ENCODE measurements at places on chromosomes 12 and 14.
A peak's percentile ranks its signal among the peaks of the same experiment; 100 is the strongest.

DNA sequence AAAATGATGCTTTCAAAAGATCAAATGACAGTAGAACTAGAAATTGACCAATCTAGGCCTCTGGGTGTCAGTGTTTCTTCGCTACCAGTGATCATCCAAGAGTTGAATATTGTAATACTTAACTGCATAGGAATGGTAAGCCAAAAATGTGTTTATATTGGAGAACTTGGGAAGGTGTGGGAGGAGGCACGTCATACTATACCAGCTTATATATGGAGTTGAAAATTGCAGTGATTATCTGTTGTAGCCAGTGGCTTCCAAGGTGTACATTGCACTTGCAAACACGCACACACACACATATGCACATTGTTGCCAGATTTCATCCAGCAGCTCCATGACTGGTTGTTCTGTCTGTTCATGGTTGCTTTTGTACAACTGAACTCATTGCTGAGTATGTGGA, 36.1 kb downstream of the EID3 start:
- no peak for DNase-seq

GRCh38 chr14:32332415-32333316, 3.6 kb downstream of the AKAP6 start:
- no peak for DNase-seq

- DNase-seq: no peak
Observed at GRCh38 chr14:69561893-69562292, 12.8 kb downstream of the CCDC177 start.

GRCh38 chr12:80412343-80412953, 31.6 kb upstream of the PTPRQ start:
- DNase-seq: peak; percentile 71

- peak; percentile 42 for DNase-seq
Observed at GRCh38 chr12:94615260-94616181, 34.8 kb downstream of the TMCC3 start.

DNA sequence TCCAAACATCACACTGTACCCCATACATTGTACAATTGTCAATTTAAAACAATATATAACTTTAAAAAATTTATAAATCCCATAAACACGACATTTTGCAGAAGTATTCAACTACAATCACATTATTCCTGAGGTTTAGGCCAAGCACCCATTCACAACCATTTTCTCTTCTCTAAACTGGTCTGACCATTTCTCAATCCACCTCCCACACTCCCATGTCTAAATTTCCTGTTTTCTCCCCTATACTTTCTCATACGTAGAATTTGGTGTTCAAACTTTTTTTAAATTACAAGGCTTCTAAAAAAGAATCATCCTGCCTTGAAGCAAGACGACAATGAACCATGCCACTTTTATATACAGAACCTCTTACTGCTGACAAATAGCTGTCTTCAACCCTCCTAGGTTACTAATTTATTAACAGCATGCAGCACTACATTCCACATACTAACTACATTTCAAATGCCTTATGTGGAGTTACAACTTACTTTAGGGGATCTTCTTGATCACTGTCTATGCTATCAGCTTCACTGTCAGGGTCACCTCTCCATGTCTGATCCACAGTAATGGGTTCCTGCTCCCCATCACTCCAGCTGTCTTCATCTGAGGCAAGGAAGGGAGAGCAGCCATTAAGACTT, 3.4 kb downstream of the KANSL2 start:
- no peak for DNase-seq

DNA sequence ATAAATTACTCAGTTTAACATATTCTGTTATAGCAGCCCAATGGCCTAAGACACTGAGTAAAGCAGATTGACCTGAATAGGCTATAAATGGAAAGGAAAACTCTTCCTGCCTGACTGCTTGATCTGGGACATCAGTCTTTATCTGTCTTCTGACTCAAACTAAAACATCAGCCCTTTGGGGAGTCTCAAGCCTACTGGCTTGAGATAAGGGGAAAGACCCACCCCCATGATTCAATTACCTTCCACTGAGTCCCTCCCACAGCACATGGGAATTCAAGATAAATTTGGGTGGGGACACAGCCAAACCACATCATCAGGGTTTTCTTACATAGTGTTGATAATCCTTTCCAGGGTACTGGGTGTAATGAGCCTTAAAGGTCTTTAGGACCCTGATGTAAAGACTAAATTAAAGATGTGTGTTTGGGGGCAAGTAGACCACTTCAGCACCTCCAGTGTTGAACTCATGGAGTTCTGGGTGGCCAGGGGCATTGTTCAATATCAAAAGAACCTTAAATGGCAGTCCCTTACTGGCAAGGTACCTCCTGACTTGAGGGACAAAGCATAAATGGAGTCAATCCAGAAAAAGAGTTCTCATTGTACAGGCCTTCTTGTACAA, 67.8 kb downstream of the TSHR start:
- DNase-seq: no peak

- DNase-seq: peak; percentile 17
Observed at GRCh38 chr14:70186900-70187451, 1.8 kb downstream of the SLC8A3 start.

GRCh38 chr12:57031138-57031725, 14.9 kb upstream of the TAC3 start:
- DNase-seq: no peak

DNA sequence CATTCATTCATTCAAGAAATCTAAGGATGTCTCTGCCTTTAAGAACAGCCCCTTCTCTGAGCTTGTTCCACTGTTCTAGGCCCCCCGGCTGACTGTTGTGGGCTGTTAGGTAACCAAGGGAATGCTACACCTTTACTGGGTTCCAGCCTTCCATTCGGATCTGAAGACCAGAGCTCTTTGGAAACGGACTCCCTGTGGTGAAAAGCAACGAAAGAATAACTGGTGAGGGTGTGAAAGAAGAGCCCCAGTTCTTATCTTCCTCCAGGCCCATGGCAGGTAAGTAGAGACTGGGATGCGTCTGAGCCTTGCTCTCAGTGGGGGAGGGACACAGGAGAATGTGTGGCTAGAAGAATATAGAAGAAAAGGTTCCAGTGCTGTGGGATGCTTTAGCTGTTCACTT, 207.4 kb downstream of the TMEM132D start:
- no peak for DNase-seq

DNA sequence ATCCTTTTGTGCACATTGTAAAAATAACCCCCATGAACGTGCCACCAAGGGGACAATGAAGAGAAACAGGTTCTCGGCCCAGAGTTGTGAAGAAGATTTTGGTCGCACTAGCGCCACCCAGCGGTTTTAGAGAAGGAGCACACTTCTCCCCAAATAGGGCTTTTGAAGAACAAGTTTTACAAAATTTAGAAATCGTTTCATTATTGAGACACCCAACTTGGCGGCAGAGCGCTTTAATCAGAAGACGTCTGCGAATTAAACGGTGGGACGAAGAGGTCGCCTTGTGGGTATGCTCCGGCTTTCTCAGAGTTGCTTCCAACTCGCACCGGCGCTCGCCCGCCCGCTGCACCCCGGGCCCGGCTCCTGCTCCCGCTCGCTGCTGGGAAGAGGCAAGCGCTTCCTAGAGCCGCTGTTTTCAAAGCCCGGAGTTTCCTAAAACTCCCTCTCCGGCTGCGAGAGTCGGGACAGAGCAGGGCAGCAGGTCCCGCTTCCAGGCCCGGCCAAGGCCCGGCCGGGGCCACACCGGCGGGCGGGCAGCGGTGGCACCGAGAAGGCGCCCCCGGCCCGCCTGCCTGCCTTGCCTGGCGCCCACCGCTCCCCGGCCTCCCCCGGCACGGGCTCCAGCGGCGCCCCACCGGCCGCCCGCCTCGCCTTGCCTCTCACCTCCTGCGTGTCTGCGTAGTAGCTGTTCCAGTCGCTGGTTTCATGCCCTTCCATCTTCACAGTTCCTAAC, 645 bp downstream of the FOXA1 start:
- DNase-seq: peak; percentile 75

- no peak for DNase-seq
Observed at GRCh38 chr14:24879661-24880386, 170.1 kb downstream of the STXBP6 start.

GRCh38 chr12:11746024-11746771, 96.7 kb downstream of the ETV6 start:
- DNase-seq: peak; percentile 53

DNA sequence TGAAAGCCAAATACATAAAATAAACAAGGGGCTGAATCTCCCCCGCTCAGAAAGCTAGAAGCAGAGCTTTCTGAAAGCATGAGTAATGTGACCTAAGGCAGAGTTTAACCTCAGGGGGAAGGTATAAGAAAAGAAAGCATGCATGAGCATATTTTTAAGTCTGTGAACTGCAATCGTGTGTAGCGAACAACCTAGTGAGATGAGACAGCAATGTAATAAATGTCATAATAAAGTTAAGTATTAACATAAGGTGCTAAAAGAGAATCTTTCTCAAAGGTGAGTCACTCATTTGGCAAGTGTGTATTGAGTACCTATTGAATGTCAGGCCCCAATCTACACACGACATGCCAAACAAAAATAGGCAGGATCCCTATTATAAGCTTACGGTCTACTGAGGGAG, 14.2 kb upstream of the WDR20 start:
- DNase-seq: no peak
